Naive thymus-derived CD4-positive, alpha-beta T cell (primary cell): ENCODE measurements at places on chromosomes 5 and 9. TPM values are rescaled to one million over a fixed set of nuclear protein-coding genes. Genes with fewer than 3 reads are reported as not detected.
A peak's percentile ranks its signal among the peaks of the same experiment; 100 is the strongest.

- H3K4me1 ChIP-seq, result no peaks in the 10 kb centered on the region
- no peak overlapping the region for H3K4me3 ChIP-seq
- H3K27me3 ChIP-seq, result no peaks in the 10 kb centered on the region
- H3K27ac ChIP-seq, result no peak overlapping the region
- no peaks in the 10 kb centered on the region for H3K36me3 ChIP-seq
- DNase-seq, result no peak
Measured at GRCh38 chr5:112279082-112279481, 140.0 kb downstream of the EPB41L4A start.

- H3K27me3 ChIP-seq, result no peaks in the 10 kb centered on the region
- H3K4me3 ChIP-seq, result peak overlapping the region; percentile 21
- no peaks in the 10 kb centered on the region for H3K36me3 ChIP-seq
- no peak overlapping the region for H3K27ac ChIP-seq
Measured at GRCh38 chr5:40360685-40361084, 319.0 kb upstream of the PTGER4 start.

GRCh38 chr9:133673258-133673655 is 37.1 kb downstream of the DBH start:
- H3K4me1 ChIP-seq, result peaks cover 29% of the 10 kb centered on the region
- H3K27me3 ChIP-seq, result no peaks in the 10 kb centered on the region
- H3K27ac ChIP-seq, result no peak overlapping the region
- H3K36me3 ChIP-seq, result no peaks in the 10 kb centered on the region

The RNF183 gene
- not detected for polyA plus RNA-seq

DNA sequence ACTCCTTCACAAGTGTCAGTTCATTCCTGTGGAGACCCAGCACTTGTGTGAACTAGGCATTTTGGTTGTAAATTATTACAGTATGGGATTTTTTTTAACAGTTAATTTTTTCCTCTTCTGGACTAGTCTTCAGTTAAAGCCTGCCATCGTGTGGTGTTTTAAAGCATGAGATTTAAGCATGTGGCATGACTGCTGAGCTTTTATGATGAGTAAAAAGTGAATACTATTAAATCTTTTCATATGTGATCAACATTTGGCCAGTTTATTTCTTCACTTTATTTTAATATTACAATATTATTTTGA is 25.0 kb downstream of the LMNB1 start:
- H3K27me3 ChIP-seq, result no peaks in the 10 kb centered on the region
- no peak overlapping the region for H3K27ac ChIP-seq
- H3K36me3 ChIP-seq, result no peaks in the 10 kb centered on the region
- peaks cover 5% of the 10 kb centered on the region for H3K4me1 ChIP-seq

GRCh38 chr5:106877881-106878280 is 792.9 kb downstream of the EFNA5 start:
- no peak overlapping the region for H3K4me3 ChIP-seq
- no peak overlapping the region for H3K27ac ChIP-seq
- no peak for DNase-seq
- no peaks in the 10 kb centered on the region for H3K4me1 ChIP-seq

DNA sequence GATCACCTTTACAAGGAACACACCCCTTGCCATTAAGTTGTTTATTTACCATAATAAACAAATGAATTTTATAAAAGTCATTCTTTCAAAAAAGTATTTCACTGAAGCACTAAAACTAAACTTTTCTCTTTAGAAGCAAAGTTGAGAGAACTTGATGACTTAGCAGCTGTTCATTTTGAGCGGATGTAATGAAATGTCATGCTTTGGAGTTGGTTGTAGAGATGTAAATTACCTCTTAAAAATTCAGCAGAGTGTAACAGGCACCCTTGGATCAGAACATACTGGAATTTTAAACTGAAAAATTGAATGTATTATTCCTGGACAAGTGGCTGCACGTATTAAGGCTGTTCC is 617.2 kb downstream of the PDE4D start:
- no peak for DNase-seq
- peaks cover 4% of the 10 kb centered on the region for H3K4me1 ChIP-seq
- H3K27ac ChIP-seq, result no peak overlapping the region
- no peaks in the 10 kb centered on the region for H3K27me3 ChIP-seq
- no peaks in the 10 kb centered on the region for H3K36me3 ChIP-seq
- no peak overlapping the region for H3K4me3 ChIP-seq

The RIC1 gene
- 9.3 TPM for polyA plus RNA-seq

- no peak overlapping the region for H3K27ac ChIP-seq
- H3K4me1 ChIP-seq, result no peaks in the 10 kb centered on the region
Measured at GRCh38 chr9:3018071-3018470, 174.2 kb upstream of the PUM3 start.

DNA sequence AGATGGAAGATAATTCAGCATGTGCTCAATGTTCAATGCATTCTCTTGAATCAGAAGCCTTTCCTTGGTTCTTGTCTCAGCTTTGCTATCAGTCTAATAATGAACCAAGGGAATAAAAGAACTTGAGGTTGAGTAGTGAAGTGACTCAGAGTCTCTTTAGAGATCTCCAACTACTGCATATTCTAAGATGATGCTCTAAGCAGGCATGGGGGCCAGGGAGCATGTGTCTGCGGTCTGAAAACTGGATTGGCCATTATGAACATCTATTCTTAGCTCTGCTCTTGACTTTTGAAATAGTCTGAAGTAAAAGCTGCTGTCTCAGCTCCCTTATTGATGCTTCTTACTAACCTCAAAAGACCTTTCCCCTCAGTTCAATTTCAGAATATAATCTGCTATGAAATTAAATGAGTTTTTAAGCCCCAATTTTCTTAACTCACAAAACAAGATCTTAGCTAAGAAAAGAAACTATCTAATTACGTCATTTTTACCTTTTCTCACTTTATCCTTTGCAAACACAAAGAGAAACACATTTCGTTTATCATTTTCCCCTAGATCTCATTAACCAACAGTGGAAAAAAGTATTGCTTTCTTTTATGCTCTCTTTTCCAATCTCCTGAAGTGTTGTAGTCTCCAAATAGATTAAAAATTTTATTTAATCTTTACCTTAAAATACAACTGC is 44.8 kb downstream of the PLCXD3 start:
- H3K4me1 ChIP-seq, result no peaks in the 10 kb centered on the region
- H3K36me3 ChIP-seq, result no peaks in the 10 kb centered on the region
- H3K27ac ChIP-seq, result no peak overlapping the region
- H3K4me3 ChIP-seq, result no peak overlapping the region
- no peak for DNase-seq
